ENCODE measurements at places on chromosomes 7 and 10.

DNA sequence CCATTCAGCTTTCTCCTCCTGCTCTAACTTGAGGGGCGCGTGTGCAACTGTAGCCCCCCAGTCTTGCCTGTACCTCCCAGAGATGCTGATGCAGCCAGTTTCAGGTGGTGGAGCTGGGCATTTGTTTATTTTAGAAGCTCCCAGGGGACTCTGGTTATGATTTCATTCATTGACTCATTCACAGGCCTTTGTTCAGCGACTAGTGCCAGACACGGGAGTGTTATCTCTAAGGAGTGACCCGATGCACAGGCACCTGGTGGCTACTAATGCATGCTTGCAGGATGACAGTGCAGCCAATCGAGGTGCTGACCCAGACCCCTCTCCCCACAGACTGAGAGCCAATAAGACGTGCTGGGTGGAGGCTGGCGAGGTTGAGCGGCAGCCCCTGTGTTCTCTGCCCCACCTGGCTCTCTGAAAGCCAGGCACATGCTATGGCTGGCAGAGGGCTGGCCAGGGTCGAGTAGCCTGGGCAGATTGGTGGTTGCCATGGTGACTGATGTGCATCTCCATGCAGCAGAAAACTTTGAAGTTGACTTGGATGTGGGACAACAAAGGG lies 19.7 kb upstream of the SLC18A2 start:
- no peak for DNase-seq

- DNase-seq: no peak
These were observed 25.9 kb downstream of the GRK5 start for GRCh38 chr10:119233123-119233820.

DNA sequence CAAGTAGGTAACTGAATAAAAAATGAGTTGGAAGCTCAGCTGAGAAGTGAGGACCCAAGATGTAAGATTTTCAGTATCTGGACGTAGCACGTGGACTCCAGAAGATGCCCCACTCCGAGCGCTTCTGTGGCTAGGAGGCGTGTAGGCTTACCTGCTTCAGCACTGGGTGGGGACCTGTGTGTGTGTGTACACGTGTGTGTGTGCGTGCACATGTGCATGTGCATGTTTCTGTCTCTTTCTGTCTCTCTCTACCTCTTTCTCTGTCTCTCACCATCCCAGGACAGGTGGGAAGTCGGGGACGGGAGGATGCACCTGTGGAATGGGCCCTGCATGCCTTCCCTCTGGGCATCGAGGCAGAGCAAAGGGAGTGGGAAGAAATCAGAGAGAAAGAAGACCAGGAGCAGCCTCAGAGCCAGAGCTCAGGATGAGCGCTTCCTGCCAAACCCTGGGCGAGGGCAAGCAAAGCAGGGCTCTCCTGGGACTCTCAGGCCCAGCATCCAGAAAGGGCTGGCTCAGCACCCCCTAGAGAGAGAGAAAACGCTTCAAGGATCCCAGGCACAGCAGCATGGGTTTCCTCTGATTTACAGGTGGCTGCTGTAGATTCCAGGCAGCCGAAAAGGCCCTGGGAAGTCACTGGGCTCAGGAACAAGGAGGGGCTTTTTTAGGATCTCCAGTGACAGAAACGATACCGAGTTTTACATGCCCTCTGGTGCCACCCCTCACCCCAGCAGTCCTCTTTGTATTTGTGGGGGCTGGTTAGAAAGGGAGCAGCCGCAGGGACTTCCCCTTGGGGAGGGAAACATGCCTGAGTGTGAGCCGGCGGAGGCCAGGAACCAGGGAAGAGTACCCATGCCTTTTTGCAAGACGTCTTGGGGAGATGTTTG lies 28.5 kb downstream of the CXCL12 start:
- no peak for DNase-seq

DNA sequence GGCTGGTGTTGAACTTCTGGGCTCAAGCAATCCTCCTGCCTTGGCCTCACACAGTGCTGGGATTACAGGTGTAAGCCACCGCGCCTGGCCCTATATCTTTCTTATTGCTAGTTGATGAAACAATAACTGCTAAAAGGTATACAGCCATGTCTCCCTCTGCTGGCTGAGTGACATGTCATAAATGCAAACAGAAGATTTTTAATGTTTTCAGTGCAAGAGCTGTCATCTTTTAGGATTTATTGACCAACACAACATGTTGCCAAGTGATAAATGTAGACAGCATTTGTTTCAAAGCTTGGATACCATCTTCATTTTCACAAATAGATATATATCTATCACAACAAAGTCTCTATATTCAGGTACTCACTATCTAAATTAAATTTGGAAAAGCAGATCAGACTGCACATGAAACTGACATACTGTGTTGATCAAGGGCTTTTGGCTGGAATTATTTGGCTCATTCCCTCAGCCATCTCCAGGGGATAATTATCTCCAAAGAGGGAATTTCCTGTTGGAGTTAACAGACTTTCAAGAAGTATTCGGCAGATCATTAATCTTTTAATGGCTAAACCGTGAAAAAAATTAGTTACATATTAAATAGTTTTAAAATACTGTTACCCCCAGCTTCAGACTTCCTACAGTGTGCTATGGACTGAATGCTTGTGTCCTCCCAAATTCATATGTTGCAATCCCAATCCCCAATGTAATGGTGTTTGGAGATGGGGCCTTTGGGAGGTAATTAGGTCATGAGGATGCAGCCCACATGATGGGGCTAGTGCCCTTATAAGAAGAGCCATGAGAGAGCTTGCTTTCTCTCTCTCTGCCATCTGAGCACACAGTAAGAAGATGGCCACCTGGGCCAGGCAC lies 41.3 kb upstream of the SRPK2 start:
- DNase-seq: peak; percentile 19

DNA sequence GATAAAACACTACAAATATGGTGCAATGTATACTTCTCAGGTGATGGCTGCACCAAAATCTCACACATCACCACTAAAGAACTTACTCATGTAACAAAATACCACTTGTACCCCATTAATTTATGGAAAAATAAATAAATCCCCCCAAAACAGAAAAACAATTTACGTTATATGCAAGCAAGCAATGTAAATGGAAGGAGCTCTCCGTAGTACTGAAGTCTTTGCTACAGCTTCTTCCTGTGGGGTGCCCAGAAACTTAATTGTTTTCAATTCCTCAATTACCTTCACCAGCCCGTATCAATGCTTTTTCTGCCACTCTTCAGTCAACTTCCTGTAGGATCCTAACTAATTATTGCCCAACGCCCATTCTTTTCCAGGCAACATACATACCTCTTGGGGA lies 138.1 kb downstream of the RELN start:
- DNase-seq: no peak

GRCh38 chr10:8137726-8138125 lies 83.2 kb downstream of the GATA3 start:
- DNase-seq: no peak

GRCh38 chr10:42871823-42872222 lies 89.2 kb downstream of the BMS1 start:
- no peak for DNase-seq

GRCh38 chr7:114155116-114156110 lies 236.6 kb upstream of the PPP1R3A start:
- no peak for DNase-seq

- no peak for DNase-seq
These were observed 29.5 kb upstream of the VDAC2 start for GRCh38 chr10:75181073-75181472.

DNA sequence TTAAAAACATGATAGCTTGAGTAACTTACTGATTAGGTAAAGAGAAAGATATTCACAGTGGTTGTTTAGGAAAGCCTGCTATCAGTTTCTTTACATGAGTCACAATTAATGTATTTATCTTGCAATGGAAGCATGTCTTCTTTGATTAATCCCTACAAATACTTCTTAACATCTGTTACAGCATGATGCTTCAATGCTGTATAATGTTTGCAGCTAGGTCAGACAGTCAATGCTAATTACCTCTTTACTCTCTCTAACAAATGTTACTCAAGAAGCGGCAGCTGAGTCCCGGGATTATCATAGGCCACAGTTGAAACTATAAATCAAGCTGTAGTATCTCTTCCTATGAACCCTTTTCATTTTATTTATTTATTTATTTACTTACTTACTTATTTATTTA lies 33.2 kb downstream of the ACBD5 start:
- no peak for DNase-seq

GRCh38 chr7:89809291-89809690 lies 345.0 kb upstream of the STEAP1 start:
- DNase-seq: no peak

- DNase-seq: no peak
These were observed 245.6 kb downstream of the BICC1 start for GRCh38 chr10:58758321-58758720.

DNA sequence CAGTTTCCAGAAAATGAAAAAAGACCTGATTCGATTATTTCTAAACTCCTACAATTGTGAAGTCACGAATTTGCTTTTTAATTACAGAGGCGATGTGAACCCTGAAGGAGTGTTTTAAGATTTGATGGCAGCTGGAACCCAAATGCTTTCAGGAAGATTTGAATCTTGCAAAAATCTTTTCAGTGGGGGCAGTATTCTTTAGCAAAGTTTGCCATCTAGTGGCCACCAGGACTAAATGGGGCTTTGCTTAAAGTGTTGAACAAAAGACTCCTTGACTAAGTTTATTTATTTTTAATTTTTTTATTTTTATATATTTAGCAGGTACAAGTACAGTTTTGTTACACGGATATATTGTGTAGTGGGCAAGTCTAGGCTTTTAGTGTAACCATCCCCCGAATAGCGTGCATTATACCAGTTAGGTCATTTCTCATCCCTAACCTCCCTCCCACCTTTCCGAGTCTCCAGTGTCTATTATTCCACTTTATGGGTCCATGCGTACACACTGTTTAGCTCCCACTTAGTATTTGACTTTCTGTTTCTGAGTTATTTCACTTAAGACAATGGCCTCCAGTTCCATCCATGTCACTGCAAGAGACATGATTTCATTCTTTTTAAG lies 98.8 kb downstream of the CACNB2 start:
- DNase-seq: no peak

GRCh38 chr10:10225136-10225676 lies 792.5 kb upstream of the CELF2 start:
- no peak for DNase-seq

DNA sequence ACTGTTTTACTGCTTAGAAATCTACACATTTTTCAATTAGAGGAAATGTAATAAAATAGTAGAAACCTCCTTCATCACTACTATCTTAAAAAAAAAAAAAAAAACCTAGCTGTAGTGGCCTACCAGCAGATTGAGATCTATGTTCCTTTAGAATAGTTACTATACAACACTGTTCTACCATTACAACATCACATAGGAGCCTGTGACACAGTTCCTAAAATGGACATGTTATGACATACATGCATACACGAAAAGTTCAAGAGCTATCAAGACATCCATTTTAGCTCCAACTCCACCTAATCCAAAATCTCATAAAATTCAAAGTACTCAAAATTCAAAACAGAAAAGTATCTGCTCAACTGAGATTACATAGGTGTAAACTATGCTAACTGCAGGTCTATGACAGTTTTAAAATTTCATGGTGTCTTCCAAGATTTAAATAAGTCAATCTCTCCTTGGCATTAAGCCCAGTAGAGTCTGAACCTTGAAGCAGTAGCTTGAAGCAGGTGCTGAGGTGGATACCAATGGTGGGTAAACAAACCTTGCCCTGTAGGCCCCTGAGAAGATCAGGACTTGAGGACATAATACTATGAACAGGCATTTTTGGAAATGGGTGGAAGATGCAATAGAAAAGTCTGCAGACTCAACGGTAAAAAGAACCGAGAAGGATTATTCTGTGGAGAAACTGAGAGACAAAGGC lies 17.0 kb downstream of the CACUL1 start:
- no peak for DNase-seq

DNA sequence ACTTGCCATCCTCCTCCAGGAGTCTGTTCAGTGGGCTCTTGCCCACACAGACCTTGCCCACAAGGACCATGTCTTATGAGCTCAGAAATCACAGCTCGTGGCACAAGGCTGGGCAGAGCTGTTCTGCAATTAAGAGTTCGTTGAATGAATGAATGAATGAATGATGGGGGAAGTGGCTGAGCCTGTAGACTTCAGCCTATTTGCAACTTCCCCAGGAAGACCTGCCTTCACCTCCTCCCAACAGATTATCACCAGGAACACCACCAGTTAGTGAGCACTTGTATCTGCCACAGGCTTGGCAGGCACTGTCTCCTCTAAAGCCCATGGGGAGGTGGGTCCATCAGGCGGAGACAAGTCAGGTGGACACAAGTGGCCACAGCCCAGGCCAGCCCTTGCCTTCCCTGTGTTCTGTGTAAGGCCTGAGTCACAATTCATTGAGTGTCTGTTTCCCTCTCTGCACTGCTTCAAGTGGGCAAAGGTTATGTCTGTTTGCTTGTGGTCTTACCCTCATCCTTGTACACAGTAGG lies 1.8 kb upstream of the FGF8 start:
- no peak for DNase-seq

- DNase-seq: no peak
These were observed 33.3 kb downstream of the PKD1L1 start for GRCh38 chr7:47914717-47915615.

- no peak for DNase-seq
These were observed 71.6 kb downstream of the CCDC71L start for GRCh38 chr7:106589198-106589879.

DNA sequence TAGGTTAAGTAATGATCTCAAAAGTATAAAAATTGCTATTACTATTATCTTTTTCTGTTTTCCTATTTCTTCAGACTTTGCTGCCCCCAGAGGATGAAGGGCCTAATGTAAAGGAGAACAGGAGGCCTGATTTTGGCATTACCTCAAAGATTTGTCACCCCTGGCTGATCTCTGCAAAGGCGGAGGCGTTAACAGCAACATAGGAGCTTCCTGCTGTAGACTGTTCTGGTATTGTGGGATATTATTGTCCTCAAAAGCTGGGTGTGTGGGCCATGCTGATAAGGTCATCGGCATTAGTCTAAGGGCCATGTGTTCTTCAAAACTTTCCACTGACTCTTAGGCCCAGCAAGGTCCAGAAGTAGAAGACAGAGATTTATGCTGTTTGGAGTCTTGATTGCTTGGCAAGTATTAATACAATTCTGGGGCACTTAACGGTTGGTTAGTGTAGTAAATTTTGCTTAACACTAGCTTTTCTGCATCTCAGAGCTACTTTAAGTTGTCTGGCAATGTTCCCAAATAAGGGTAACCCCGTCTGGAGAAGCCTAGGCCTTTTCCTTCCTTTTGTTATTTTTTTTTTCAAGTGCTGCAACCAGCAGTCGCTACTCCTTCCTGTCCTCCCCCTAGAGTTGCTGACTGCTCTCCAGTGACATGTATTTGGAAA lies 14.0 kb upstream of the ENTPD1 start:
- DNase-seq: no peak

- DNase-seq: no peak
These were observed 81.8 kb upstream of the SFMBT2 start for GRCh38 chr10:7492660-7493046.

DNA sequence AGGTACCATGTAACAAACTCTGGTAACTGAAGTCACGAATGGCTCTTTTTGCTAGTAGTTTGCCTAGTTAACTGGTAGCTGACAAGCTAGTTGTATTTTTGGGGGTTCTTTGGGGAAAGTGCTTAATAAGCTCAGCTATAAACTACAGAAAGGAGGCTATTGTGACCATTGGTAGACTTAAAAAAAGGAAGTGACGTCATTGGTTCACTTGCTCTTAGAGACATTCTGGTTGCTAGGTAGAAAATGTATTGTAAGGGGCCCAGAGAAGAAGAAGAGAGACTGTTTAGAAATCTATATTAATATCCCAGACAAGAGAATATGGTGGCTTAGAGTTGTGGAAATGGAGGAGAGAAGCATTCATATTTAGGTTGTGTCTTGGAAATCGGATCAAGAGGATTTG lies 103.0 kb downstream of the NXPH1 start:
- DNase-seq: no peak

Measured in stimulated activated CD4-positive, alpha-beta T cell treated with anti-CD3 and anti-CD28 coated beads, Interleukin-12 subunit alpha, Interleukin-12 subunit beta, amount 100 ng/mL, for 48 hours (primary cell).